Thoracic aorta endothelial cell (primary cell): ENCODE measurements at places on chromosomes 5 and 9. TPM values are rescaled to one million over a fixed set of nuclear protein-coding genes. Genes with fewer than 3 reads are reported as not detected.

ELAVL2 gene
- 0.13 and 2.2 TPM in 2 replicates for total RNA-seq

SGCD gene
- total RNA-seq: under 0.01 TPM in 2 replicates

LCN12 gene
- not detected in 2 replicates for total RNA-seq

CDKN2B gene
- total RNA-seq: 2.7 and 4.7 TPM in 2 replicates

GRIN3A gene
- not detected in 2 replicates for total RNA-seq

SHC3 gene
- total RNA-seq: 1.7 and 9.4 TPM in 2 replicates

PPP1R26 gene
- total RNA-seq: 9.8 and 16.5 TPM in 2 replicates

CAVIN4 gene
- total RNA-seq: 1.9 and 2.9 TPM in 2 replicates

OR1L8 gene
- total RNA-seq: under 0.01 and 0.22 TPM in 2 replicates

NR2F1-AS1 gene
- total RNA-seq: 19.1 and 21.5 TPM in 2 replicates

LECT2 gene
- total RNA-seq: not detected in 2 replicates

SH3RF2 gene
- total RNA-seq: 1.7 and 3.3 TPM in 2 replicates

RLN2 gene
- 0.22 TPM in 1 of 2 replicates, not detected in the other for total RNA-seq

KCNN2 gene
- total RNA-seq: 0.36 and 0.53 TPM in 2 replicates

SETX gene
- total RNA-seq: 85.9 and 97.7 TPM in 2 replicates
